Activated CD8-positive, alpha-beta memory T cell treated with anti-CD3 and anti-CD28 coated beads for 1 hour (primary cell): ENCODE measurements at places on chromosomes 16 and 17.

DNA sequence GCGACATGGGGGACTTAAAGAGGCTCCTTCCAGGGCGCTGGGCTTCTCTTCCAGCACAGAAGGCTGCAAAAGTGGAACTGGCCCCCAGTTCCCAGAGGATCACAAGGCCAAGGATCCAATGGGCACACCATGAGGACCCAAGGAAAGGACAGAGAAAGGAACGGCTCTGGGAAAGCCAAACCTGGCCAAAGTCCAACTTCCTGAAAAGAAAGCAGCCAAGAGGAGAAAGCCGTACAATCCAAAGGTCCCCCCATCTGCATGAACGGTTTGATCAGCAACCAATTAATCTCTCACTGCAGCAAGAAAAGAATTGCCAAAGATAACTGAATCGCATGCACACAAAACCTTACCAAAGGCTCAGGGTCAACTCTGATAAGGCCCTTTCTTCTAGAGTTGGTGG is 19.8 kb upstream of the ICAM2 start:
- DNase-seq: no peak

- DNase-seq: no peak
These were observed 9.4 kb upstream of the CDR2 start for GRCh38 chr16:22383827-22384226.

DNA sequence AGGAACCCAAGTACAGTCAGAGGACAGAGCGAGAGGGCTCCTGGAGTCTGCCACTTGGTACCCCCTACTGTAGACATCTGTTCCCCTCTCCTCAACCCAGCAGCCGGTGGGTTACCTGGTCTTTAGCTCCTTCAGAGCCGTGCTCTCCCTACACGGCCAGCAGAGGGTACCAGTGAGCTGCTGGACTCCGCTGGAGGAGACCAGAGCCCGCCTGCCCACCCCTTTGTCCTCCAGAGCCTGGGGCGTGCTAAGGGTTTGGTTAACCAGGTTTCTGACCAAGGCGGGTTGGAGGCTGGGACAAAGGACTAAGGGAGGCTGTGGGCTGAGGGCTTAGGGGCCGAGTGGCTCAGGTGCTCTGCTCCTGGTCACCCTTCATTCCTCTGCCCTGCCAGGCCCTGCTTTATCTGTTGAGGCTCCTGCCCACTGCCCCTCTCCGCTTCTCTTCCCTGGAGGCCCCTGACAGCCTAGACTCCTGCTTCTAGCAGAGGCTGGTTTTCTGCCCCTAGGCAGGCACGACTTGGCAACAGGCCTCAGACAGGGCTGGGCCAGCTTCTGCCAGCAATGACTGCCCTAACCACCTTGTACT is 2.7 kb upstream of the HSD11B2 start:
- DNase-seq: peak; percentile 37

GRCh38 chr16:10171221-10171620 is 11.0 kb downstream of the GRIN2A start:
- DNase-seq: no peak

DNA sequence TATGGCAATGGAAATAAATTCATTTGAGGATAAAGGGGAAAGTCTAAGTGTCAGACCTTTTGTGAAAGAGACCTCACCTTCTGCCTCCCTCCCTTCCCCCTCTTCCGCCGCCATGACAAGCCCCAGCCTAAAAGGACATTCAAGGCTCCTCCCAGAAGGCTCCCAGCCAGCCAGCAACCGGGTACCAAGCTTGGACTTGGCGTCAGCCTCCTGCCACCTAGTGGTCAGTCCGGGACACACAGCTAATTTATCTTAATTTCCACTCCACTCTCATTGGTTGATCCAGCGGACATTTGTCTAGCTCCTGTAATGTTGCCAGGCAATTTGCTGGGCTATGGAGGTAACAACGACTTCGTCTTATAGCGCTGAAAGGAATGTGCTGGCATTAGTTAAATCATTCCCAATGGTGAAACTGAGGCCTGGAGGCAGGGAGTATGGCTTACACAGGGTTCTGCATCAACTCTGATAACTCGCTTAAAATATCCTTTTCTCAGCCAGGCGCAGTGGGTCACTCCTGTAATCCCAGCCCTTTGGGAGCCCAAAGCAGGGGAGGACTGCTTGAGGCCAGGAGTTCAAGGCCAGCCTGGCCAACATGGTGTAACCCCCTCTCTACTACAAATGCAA is 19.3 kb upstream of the CLEC3A start:
- DNase-seq: peak; percentile 18

DNA sequence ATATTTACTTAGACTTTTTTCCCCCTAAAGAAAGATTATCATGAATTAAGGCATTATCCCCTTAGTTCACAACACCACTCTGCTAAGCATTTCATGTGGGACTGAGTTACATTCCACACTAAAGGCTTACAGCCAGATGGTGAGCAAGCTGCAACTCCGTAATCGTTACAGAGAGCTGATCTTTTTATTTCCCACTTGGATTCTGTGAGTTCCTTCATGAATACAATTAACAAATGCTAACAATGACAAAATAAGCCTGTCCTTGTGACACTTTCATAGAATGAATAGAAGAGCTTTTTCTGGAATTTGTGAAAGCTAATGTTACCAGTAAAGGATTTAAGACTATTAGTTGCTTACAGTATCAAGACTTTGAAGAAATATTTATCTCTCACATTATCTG is 8.7 kb downstream of the OGFOD1 start:
- DNase-seq: no peak

- DNase-seq: no peak
These were observed 3.9 kb upstream of the MT1B start for GRCh38 chr16:56647641-56648431.
